ENCODE measurements at places on chromosomes 6 and 20. TPM values are rescaled to one million over a fixed set of nuclear protein-coding genes. Genes with fewer than 3 reads are reported as not detected.

Gene BMP6
- 10.2 TPM for total RNA-seq

Gene GPLD1
- total RNA-seq: 3.1 TPM

DNA sequence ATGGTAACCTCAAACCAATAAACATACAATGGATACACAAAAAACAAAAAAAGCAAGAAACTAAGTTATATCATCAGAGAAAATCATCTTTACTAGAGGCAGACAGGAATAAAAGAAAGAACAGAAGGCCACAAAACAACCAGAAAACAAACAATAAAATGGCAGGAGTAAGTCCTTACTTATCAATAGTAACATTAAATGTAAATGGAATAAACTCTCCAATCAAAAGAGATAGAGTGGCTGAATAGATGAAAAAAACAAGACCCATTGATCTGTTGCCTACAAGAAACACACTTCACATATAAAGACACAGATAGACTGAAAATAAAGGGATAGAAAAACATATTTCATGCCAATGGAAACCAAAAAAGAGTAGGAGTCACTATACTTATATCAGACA lies 81.3 kb upstream of the GJE1 start:
- H3K36me3 ChIP-seq: no peaks in the 10 kb centered on the region
- no peaks in the 10 kb centered on the region for H3K27me3 ChIP-seq
- DNase-seq: no peak
- no peak overlapping the region for H3K27ac ChIP-seq
- no peak overlapping the region for H3K4me3 ChIP-seq
- H3K4me1 ChIP-seq: no peaks in the 10 kb centered on the region

Gene SALL4
- total RNA-seq: 12.6 TPM

GRCh38 chr6:34066218-34066571 lies 79.7 kb downstream of the GRM4 start:
- DNase-seq: no peak
- no peaks in the 10 kb centered on the region for H3K36me3 ChIP-seq
- H3K27me3 ChIP-seq: no peaks in the 10 kb centered on the region
- H3K4me1 ChIP-seq: no peaks in the 10 kb centered on the region
- no peak overlapping the region for H3K27ac ChIP-seq

GRCh38 chr20:59139998-59140397 lies 23.6 kb upstream of the ZNF831 start:
- H3K36me3 ChIP-seq: no peaks in the 10 kb centered on the region
- no peaks in the 10 kb centered on the region for H3K4me1 ChIP-seq
- H3K27ac ChIP-seq: no peak overlapping the region
- H3K27me3 ChIP-seq: no peaks in the 10 kb centered on the region
- no peak overlapping the region for H3K4me3 ChIP-seq

DNA sequence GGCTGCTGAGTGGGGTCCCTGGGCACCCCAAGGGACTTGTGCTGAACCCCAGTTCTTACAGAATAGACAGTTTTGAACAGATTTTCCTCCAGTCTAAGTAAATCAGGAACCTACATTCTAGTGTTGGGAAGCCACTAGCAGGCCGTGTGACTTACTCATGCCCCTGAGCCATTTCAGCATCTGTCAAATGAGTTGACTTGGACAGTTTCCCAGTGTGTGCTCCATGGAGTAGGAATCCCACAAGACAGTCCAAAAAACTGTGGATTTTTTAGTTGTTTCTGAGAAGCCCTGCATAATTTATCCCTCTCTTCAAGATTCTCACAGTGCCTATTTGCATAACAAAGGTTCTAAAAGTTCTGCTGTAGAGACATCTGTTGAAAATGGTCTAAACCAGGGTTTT lies 2.1 kb downstream of the GABRR2 start:
- no peak overlapping the region for H3K4me3 ChIP-seq
- peaks cover 3% of the 10 kb centered on the region for H3K4me1 ChIP-seq
- no peaks in the 10 kb centered on the region for H3K27me3 ChIP-seq
- no peak for DNase-seq

- no peaks in the 10 kb centered on the region for H3K36me3 ChIP-seq
- H3K4me1 ChIP-seq: no peaks in the 10 kb centered on the region
- no peak for DNase-seq
- no peak overlapping the region for H3K27ac ChIP-seq
These were observed 236.8 kb downstream of the LY86 start for GRCh38 chr6:6825193-6825784.

GRCh38 chr6:135686784-135687301 lies 164.7 kb upstream of the PDE7B start:
- H3K36me3 ChIP-seq: no peaks in the 10 kb centered on the region
- no peak for DNase-seq
- no peak overlapping the region for H3K4me3 ChIP-seq
- no peaks in the 10 kb centered on the region for H3K27me3 ChIP-seq
- H3K27ac ChIP-seq: no peak overlapping the region
- H3K4me1 ChIP-seq: no peaks in the 10 kb centered on the region

- DNase-seq: no peak
- no peaks in the 10 kb centered on the region for H3K4me1 ChIP-seq
- H3K36me3 ChIP-seq: no peaks in the 10 kb centered on the region
These were observed 48.1 kb downstream of the NOL4L start for GRCh38 chr20:32536851-32537656.

DNA sequence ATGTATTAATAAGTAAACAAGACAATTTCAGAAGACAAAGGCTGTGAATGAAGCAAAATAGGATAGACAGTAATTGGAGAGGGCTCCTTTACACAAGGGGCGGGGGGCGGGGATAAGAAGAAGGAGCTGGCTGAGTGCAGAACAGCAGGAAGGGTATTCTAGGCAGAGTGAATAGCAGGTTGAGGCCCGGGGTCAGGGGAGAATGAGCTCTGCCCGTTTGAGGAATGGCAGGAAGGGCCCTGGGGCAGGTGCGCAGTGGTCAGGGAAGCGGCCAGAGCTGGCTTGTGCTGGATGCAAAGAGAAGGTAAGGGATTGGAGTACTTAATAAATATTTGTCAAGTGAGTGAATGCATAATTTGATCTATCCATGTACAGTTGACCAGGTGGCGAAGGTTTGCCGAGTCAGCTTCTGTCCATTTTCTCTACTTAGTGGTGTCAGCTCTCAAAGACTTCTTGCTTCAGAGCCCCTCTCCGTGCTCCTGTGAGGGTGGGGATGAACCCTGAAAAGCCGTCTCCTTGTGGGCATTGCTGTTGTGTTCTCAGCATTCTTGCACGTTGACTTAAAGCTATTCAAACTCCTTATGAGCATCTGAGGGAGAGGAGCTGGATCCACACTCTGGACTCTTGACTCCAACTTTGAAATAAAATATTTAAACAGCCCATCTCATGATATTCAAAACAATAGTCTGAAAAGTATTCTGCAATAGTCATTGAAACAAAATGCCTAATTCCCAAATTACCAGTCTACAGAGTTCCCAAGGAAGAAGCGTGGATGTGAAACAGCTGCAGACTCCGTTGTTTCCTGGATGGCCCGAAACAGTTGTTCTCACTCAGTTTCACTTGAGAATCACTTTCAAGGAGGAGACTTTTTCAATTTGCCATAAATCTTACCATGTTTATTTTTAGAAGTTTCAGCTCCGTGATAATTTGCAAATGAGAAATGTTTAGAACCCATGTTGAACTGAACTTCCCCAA lies 105.1 kb downstream of the EDN3 start:
- no peak for DNase-seq
- no peaks in the 10 kb centered on the region for H3K4me1 ChIP-seq
- H3K27ac ChIP-seq: no peak overlapping the region

DNA sequence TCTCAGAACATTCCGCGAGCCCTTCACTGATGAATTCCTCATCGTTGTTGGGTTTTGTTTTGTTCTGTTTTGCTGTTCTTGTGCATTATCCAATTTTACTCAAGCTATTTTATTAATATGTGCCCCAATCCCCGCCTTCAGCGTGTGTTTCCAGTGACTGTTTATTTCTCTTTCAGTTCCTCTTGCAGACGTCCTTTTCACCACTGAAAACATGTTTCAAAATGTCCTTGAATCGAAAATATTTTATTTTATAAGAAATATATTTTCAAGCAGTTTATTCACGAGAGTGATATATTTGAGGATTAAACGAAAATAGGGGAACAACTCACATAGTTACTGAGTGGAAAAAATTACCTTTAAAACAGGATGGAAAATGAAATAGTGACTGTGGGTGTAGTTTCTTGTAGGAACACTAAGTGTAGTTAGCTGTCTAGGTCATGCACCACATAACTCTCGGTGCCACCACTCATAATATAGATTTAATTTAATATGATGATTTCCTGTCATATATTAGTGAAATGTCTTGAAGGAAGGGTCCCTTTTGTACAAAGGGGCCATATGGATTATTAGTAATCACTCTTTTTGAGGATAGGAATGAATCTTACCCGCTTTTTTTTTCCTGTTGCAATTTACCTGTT lies 45.3 kb upstream of the HDDC2 start:
- H3K27me3 ChIP-seq: no peaks in the 10 kb centered on the region
- H3K36me3 ChIP-seq: no peaks in the 10 kb centered on the region

DNA sequence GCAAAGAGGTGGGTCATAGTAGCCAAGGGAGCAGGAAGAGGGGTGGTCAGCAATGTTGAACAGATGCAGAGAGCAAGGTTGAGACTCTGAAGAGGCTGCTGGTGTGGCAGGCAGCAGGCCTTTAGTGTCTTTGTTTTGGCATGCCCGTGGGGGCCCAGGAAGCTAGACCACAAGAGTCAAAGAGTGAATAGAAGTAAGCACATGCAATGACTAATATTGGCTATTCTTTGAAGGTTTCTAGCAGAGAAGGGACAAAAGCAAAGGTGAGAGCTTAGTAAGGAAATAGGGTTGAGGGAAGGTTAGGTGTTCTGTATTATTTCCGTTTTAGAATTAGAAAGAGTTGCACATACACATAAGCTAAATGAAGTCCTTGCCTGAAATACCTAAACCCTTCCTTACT lies 18.8 kb downstream of the TDRD6 start:
- no peak overlapping the region for H3K4me3 ChIP-seq
- no peak overlapping the region for H3K27ac ChIP-seq
- no peaks in the 10 kb centered on the region for H3K27me3 ChIP-seq
- H3K4me1 ChIP-seq: no peaks in the 10 kb centered on the region

Gene ATP6V1G2
- total RNA-seq: 0.74 TPM

DNA sequence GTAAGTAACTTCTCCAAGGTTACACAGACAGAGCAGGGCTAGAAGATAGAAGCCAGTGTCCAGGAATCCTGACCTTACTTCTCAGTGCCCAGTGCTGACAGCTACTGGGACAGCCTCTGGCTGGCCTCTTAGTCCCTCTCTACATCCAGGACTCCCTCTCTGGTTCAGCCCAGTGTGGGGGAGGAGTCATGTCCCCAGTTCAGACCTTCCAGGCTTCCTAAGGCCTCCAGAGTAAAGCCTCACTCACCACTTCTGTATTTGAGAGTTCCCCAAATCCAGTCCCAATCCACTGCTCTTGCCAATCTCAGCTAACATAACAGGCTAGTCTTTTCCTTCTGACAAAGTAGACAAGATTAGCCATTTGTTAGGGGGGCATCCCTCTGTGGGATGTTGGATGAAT lies 36.9 kb upstream of the EPB41L1 start:
- no peak for DNase-seq
- no peak overlapping the region for H3K4me3 ChIP-seq
- H3K36me3 ChIP-seq: no peaks in the 10 kb centered on the region
- H3K27me3 ChIP-seq: no peaks in the 10 kb centered on the region
- no peaks in the 10 kb centered on the region for H3K4me1 ChIP-seq

- no peak overlapping the region for H3K4me3 ChIP-seq
- H3K4me1 ChIP-seq: no peaks in the 10 kb centered on the region
These were observed 200.1 kb downstream of the CLIC5 start for GRCh38 chr6:45815466-45816125.

- DNase-seq: no peak
- no peaks in the 10 kb centered on the region for H3K27me3 ChIP-seq
- no peaks in the 10 kb centered on the region for H3K4me1 ChIP-seq
- H3K36me3 ChIP-seq: no peaks in the 10 kb centered on the region
- H3K27ac ChIP-seq: no peak overlapping the region
- no peak overlapping the region for H3K4me3 ChIP-seq
These were observed 20.5 kb downstream of the MDN1 start for GRCh38 chr6:89799096-89799495.

DNA sequence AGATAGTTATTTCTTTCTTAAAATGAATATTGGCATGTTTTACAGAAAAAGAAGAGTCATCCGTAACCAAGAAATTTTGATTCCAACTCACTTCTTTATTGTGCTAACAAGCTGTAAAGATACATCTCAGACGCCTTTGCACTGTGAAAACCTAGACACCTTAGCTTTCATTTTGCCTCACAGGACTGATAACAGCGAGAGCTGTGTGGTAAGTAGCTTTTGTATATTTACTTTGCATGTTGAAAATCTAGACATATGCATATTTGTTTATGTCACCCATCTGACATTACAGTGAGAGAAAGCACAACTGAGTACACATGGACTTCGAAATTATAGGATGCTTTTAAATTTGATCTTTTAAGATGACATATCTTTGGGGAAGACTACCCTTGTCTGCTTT lies 64.7 kb downstream of the CCN2 start:
- DNase-seq: no peak
- H3K27ac ChIP-seq: no peak overlapping the region
- no peaks in the 10 kb centered on the region for H3K27me3 ChIP-seq
- H3K4me1 ChIP-seq: no peaks in the 10 kb centered on the region
- H3K36me3 ChIP-seq: no peaks in the 10 kb centered on the region

DNA sequence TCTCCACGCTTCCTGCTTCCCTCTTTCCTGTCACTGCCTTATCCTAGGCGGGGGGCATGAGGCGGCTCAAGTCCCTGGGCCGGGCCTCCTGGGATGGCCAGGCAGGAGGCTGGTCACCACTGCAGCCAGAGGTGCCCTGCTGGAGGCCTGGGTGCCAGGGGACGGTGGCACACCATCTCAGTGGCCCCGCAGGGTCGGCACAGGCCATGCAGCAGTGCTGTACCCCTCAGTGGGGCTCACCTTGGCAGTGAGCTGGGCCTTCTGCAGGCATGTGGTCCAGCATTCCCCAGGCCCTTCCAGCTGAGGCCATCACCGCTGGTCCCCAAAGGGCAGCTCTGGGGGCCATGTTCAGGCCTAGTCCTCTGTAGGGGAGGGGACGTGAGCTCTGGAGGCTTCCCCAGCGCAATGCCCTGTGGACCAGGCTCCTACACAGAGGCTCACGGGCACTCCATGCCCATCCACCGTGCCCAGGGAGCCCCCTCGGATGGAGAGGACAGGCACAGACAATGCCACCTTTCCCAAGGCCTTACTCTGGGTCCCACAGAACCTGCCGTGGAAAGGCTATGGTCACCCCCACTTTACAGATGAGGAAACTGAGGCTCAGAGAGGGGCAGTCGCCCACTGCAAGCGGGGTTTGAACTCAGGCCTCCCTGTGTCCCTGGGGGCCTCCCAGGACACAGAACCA lies 123.8 kb downstream of the TAF4 start:
- H3K4me3 ChIP-seq: no peak overlapping the region
- no peak for DNase-seq
- no peaks in the 10 kb centered on the region for H3K27me3 ChIP-seq
- H3K4me1 ChIP-seq: no peaks in the 10 kb centered on the region

Gene PLA2G7
- 38.2 TPM for total RNA-seq

Data from prostate gland (tissue), 2 donors.